Activated effector memory CD4-positive, alpha-beta T cell treated with Interleukin-2 at 50 U/mL for 16 hours (primary cell): ENCODE measurements at places on chromosomes 2 and 18.

- DNase-seq = no peak
These were observed 176.3 kb downstream of the AGPS start for GRCh38 chr2:177568893-177569292.

DNA sequence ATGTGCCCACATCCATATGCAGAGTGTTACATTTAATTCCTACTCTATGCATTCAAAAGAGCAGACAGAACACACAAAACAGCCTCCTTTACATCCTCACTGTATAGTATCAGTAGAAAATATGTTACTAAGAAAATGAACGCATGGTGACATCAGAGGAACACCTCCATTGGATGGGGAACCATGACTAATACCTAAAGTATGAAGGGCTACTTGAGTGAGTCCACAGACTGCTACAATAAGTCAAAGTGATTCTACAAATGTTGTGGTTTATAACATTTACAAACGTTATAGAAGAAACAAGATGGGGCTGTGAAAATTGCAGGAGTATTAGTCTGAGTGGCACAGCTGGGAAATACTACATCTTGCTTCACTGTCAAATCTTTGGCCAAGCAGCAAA lies 1830.9 kb upstream of the PIK3C3 start:
- no peak for DNase-seq

GRCh38 chr2:50611351-50611871 lies 420.5 kb downstream of the NRXN1 start:
- DNase-seq = no peak

DNA sequence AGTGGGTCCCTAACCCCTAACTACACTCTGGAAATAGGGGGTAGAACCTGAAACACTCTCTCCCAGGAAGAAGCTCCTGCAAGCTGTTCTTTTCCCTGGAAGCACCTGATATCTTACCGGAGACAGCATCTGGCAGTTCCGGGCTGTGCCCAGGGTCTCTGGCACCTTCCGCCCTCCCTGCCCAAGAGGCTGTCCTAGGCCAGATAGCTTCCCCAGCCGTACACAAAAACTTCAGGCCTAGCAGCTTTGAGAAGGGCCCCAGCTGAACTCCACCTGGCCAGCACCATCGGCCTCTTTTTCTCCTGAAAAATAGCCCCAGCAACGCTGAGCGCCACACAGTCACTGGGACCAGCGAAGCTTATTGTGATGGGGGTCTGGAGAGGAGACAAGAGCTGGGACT lies 9.7 kb downstream of the OSR1 start:
- DNase-seq = no peak

GRCh38 chr2:120883607-120884440 lies 148.2 kb downstream of the GLI2 start:
- DNase-seq = no peak

DNA sequence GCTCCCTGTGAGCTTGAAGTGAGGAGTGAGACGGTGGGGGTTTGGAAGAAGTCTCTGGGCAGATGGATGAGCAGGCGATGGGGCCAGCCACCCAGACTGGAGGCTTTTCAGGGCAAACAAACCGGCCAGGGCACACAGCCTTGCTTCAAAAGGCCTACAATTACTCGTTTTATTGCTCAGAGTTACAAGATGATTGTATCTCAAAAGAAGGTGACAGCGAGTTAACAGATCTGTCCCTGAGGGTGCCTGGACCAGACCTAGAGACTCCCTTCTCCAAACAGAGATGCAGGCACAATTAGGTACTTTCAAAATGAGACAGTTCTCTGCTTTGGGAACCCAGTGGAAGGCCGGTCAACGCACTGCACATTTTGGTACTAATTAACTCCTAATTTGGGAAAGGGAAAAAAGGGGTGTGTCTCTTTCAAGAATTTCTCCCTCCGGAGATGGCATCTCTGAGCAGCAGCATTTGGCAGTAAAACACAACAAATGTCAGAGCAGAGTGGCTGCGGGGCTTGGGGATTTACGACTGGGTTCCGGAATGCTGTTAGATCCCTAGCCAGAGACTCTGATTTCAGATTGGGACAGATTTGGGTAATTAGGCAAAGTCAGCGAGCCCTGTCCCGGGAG lies 226.7 kb downstream of the TTC32 start:
- DNase-seq = no peak

DNA sequence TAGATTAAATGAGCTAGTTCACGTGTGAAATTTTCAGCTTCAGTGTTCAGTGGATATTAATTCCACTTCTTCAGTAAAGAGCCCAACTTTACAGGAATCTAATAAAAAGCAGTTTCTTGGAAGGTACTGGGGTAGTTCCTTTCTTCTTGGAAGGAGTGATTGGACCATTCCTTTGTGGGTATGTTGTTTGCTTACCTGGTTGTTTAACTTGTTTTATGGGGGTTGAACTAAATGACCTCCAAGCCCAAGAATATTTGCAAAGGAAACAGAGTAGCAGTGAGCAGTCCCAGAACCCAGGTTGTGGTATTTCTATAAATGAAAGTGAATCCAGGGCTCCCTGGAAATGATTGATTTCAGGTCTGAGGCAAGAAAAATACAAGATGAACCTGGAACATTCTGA lies 31.4 kb downstream of the KCNJ13 start:
- no peak for DNase-seq

GRCh38 chr18:9735238-9735637 lies 27.1 kb downstream of the RAB31 start:
- DNase-seq = no peak

- DNase-seq = no peak
These were observed 24.2 kb upstream of the ARL5A start for GRCh38 chr2:151852260-151853069.

GRCh38 chr2:240600451-240600961 lies 14.0 kb downstream of the CAPN10 start:
- no peak for DNase-seq

DNA sequence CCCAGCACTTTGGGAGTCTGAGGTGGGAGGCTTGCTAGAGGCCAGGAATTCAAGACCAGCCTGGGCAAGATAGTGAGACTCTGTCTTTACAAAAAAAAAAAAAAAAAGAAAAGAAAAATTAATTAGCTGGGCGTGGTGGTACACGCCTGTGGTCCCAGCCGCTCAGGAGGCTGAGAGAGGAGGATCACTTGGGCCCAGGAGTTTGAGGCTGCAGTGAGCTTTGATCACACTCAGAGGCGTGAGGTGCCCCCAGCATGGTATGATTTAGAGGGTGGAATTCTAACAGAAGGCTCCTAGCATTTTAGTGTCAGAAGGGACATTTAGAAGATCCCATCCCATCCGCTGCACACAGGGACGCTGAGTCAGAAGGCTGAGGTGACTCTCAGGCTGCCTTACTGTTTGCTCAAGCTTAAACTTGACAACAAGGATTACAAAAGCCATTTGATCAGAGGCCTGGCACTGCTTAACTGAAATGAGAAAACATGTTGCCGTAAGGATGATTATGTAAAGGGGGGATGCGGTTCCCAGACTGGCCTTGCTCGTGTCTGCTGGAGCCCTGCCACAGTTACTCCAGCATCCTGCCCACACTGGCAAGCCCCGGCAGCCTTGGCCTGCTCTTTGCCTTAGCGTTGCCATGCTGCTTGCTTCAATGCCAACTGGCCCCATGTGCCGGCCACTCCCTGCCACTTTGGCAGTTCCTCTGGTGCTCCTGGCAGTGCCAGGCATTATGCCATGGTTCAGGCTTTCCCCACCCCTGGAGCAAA lies 45.6 kb upstream of the SLC1A4 start:
- DNase-seq = no peak

DNA sequence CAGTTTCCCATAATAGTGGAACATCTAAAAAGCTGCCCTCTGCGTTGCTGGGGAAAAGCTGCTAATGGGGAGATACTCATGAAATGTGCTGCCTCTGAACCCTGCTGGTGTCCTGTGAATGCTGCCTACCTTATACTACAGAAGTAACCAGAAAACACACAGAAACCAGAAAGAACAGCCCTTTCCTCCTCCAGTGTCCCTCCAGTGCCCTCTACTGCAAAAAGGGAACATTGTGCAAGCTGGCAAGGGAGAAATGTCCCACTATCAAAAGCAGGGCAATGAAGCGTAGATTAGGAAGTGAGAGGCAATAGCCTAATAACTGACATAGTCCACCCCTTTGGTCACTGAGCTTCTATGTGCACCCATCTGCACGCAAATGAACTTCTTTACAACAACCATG lies 162.7 kb upstream of the ETAA1 start:
- DNase-seq = no peak

GRCh38 chr18:7370802-7371201 lies 139.9 kb downstream of the LRRC30 start:
- no peak for DNase-seq

DNA sequence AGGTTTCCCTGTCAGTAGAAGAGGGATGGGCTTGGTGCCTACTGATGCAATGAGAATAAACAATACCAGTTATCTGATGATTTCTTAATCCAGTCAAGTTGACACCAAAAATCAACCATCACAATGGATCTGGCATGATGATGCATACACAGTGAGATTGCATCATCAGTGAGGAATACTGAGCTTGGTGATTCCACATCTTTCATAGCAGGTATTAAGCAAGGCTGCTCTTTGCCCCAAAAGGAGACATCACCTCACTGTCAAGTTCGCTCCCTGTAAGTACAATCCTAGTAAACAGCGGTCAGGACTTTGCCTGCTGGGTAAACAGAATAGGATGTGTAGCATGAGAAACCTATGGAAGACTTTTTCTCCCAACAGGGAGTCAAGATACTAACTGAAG lies 282.7 kb upstream of the CDH2 start:
- DNase-seq = no peak

GRCh38 chr2:20067992-20068584 lies 16.7 kb upstream of the LAPTM4A start:
- no peak for DNase-seq

- no peak for DNase-seq
These were observed 337.2 kb downstream of the NBAS start for GRCh38 chr2:15223887-15224286.

- no peak for DNase-seq
These were observed 577 bp downstream of the EHBP1 start for GRCh38 chr2:62705859-62706720.

DNA sequence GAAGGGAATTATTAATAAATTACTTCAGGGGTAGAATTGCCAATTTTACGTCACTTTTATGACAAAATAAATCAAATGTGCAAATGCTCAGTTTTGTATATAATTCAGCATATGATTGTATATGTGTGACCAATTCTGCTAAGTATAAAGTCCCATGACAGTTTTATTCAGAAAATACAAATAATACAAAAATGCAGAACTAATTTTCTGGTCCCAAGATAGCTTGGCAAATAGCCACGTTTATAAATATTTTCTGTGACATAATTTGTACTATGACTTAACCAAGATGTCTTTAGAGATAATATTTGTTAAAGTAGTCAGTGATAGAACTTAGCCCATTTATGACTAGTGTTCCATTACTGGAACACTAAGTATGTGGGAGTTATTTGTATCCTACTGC lies 24.2 kb upstream of the CAB39 start:
- DNase-seq = no peak

DNA sequence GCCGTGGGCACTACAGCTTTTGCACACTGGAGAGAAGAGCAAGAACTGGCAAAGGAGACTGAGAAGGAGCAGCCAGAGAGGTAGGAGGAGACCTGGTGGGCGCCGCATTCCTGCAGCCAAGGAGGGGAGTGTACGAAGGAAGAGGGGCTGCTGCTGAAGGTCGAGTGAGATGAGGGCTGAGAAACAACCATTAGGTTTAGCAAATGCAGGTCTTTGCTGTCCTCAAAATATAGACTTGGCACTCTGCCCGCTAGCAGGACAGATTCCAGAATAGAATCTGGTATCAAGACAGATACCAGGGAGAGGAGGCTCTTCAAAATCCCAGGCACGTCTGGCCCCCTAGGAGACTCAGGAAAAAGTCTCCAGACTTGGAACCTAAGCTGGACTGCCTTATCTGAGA lies 83.0 kb downstream of the TGOLN2 start:
- DNase-seq = no peak

- no peak for DNase-seq
These were observed 583 bp upstream of the CD226 start for GRCh38 chr18:69948256-69948655.
